ENCODE measurements at places on chromosomes 2 and 18. TPM values are rescaled to one million over a fixed set of nuclear protein-coding genes. Genes with fewer than 3 reads are reported as not detected.

Gene TMEM163
- 34.6 TPM for total RNA-seq

DNA sequence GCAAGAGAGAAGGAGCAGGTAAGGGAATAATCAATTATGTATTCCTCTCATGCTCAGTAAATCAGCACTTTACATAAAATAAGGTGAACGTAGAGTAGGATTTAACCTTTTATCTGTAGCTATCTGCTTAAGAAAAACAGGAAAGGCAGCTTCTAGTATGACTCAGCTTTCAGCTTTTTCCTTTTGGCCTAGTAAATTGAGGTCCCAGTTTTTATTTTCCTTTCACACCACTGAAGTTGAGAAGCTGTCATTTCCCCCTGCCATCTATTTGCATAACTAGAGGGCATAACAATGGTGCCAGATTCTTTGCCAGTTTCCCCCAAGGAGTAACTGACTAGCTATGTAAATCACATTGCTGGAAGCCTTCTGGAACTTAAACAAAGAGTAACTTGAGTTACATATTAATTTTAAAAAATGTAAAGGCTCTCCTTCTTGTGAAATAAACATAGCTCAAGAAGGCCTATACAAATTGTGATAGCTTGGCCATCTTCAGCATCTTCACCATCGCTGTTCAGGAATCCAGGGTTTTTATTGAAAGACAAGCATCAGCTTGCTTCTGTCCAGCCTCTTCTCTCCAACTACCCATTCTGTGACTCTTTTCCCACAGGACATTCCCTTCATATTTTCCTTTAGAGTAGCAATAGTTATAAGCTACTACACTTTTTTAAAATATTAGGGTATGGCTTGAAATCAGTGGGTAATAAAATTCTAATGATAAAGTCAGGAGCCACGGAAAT lies 97.0 kb downstream of the KYNU start:
- no peak for DNase-seq

Gene PPP1R7
- total RNA-seq = 60.7 TPM

DNA sequence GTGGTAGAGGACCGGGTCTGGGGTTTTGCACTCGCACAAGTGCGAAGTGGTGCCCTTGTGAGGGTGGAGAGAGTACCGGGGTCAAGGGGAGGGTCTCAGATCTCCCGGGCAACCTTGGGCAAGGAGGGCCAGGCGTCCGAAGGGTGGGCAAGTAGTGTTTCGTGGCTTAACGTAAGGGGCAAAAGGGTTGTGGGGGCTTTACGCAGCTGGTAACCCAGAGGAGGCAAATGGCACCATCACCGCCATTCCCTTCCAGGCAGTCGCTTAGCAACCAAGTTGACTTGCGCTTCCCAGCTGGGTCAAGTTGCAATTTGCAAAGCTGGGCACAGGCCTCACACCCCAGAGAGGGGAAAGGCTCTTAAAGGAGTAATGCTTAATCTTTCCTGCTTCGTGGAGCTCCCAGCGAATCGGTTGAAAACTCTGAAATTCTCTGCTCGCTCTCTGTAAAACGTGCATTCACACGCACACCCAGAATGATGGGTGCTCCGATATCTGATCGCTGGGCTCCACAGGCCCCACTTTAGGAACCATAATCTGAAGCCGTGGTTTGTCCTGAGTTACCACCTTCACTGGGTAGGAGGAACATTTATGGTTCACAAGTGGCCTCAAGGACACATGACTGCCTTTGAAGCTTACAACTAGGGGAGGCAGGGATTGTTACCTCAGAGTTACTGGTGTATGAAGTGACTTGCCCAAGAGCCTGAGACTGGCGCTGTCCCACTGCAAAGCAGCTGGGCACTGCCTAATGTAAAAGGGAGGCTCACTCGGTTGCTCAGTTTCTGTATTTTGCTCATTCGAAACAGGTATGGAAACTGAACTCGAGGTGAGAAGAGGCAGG lies 127.9 kb downstream of the UXS1 start:
- no peak for DNase-seq

- no peak for DNase-seq
These were observed 72.8 kb downstream of the KCNF1 start for GRCh38 chr2:10984418-10985135.

Gene TMEM178A
- 9.5 TPM for total RNA-seq
